ENCODE measurements at places on chromosomes 2 and 18.

DNA sequence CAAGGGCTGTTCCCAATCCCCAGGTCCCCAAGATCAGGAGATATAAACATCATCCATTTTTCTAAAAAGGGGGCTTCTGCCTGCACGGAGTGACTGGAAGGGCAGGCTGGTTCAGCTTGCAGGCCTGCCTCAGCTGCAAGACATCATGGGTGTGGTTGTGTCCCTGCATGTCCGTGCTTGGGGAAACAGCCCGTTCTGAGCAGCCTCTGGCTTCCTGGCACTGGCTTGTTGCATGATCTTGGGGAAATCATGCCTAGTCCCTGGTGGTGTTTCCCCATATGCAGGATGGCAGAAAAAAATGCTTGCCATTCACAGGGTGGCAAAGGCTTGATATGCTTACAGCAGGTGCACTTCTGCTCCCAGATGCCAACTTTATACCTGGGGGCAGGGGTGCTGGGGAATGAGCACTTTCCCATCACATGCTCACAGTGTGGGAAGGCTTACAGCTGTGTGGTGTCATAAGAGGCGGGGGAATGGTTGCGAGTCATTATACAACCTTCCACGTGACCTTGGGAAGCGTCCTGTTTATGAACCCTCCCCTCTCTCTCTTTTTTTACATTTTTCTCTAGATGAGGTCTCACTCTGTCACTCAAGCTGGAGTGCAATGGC, 7.2 kb downstream of the PCARE start:
- no peak for DNase-seq

DNA sequence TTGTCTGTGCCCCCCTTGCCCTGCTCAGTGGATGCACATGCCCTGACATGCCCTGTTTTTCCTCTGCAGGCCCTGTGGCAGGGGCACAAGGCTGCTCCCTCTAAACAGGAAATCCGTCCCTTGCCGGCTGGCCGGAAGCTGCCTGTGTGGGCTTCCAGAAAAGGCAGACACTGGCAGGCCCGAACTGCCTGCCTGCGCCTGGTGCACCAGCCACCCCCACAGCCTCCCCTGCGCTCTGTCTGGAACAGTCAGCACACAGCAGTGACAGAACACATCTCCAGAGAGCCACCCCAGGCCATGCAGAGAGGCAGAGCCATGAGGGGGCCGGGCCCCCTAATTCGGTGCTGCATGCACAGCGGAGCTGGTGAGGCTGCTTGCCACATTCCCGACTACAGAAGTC, 33.5 kb downstream of the LOXHD1 start:
- DNase-seq, result no peak

- no peak for DNase-seq
Observed at GRCh38 chr2:151872463-151872862, 44.2 kb upstream of the ARL5A start.

DNA sequence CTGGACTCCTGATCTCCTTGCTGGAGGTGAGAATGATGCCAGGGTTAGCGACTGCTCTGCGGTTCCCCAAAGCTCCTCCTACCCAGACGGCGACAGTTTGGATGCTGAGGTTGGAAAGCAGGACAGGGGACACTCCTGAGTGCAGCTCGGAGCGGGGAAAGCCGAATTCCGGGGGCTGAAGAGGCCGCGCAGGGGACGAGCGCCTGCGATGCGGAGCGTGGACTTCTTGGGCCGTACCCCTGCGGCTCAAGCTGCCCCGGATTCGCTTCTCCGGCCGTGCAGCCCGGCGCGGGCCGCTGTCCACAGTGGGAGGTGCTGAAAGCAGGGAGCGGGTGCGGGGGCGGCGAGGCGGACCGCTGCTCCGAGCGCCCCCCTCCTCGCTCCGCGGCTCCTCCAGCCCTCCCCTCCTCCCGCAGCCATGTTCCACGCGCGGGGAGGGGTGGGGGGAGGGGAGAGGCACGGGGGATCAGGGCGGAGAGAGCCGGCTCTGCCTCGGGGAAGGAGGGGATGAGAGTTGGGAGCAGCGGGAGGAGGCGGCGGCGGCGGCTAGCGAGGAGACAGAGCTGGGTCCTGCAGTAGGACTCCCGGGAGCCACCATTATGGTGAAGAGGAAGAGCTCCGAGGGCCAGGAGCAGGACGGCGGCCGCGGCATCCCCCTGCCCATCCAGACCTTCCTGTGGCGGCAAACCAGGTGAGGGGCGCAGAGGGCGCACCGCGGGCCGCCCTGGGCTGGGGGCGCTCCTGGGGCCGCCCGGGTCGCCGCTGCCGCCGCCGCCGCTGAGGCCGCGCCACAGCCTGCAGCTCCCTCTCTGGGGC, at the start of gene UNC80:
Gene UNC80 (plus strand): TSS at position 359 of the 816 bp plus-strand sequence. CDS start 241 bp downstream, at position 600.
- DNase-seq, result peak; percentile 93

DNA sequence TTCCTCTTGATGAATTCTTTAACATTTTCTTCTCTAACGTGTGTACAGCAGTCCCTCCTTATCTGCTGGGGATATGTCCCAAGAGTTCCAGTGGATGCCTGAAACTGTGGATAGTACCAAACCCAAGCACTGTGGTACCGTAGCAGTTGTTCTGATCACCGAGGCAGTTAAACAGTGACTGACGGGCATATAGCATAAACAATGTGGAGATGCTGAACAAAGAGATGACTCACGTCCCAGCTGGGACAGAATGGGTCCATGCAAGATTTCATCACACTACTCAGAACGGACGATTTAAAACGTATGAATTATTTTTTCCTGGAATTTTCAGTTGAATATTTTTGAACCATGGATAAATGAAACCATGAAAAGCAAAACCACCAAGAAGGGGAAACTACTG, 54.5 kb upstream of the SPAG16 start:
- no peak for DNase-seq

DNA sequence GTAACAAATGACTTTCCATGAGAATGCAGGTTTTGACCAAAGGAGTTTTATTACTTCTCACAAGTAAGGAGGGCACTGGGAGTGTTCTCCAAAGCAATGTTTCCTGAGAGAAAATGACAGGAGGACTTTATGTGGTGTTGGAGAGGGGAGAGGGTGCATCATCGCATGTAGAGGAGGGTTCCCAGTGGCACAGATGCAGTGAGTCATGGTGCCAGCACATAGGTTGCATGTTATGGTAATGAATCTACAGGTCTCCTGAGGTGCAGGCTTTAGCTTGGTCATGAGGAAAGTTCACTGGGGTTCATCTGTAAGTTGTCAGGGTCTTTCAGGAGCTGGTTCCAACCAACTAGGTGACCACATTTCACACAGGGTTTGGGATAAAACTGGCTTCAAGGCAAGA, 30.4 kb downstream of the NAT8 start:
- no peak for DNase-seq

DNA sequence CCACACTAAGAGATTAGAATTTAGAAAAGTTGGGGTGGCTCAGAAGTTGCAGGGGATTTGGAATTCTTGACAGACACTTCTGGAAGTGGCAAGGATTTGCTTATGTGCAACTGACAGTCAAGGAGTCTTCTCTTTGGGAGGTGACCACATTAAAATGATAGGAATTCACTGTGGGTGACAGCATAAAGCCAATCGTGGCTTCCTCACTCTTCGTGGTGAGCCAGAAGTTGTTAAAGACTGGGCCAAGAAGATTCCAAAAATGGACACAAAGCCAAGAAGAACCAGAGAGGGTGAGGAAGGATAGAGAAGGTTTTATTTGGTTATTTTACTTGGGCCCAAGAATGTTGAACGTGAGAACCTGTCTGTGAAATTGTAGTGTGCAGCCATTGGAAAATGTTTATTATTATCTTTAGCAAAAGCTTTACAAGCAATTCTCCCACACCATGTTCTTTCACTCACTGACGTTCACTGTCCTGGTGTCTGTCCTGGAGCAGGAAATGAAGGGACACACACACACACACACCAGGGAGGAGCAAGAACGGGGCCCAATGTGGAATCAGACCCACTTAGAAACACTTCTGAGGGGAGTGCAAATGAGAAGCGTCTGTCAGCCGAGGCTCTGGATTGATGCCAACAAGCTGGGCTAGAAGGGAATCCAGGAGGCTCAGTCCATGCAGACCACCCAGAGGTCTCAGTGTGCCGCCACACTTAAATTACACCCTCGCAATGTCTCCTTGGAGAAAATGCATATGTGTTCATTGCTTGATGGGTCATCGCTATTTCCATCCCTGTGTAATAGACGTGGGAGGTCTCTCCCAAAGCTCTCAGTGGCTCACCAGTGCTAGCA, 37.2 kb downstream of the STEAP3 start:
- DNase-seq, result no peak

DNA sequence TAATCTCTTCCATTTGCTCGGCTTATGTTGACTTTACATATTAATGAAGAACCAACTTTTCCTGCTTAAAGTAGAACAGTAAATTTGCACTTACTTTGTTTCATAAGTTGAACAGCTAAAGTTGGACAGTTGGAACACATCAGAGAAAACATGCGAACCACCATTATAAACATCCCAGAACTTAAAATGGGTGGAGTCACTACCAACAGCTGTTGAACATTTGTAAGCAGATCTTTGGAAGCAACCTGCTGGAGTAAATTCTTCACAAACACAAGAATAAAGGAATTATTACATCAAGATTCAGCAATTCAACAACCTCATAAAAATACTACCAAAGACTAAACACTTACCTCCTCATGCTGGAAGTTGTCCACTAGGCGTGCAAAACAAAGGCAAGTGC, 96.4 kb upstream of the DNER start:
- DNase-seq, result no peak

- no peak for DNase-seq
Observed at GRCh38 chr2:147945660-147946059, 74.9 kb downstream of the ORC4 start.

GRCh38 chr18:5239447-5239846, 42.4 kb upstream of the AKAIN1 start:
- no peak for DNase-seq

GRCh38 chr2:57937456-57937855, 109.2 kb upstream of the VRK2 start:
- no peak for DNase-seq

GRCh38 chr2:54114936-54115283, 505 bp upstream of the ACYP2 start:
- no peak for DNase-seq

DNA sequence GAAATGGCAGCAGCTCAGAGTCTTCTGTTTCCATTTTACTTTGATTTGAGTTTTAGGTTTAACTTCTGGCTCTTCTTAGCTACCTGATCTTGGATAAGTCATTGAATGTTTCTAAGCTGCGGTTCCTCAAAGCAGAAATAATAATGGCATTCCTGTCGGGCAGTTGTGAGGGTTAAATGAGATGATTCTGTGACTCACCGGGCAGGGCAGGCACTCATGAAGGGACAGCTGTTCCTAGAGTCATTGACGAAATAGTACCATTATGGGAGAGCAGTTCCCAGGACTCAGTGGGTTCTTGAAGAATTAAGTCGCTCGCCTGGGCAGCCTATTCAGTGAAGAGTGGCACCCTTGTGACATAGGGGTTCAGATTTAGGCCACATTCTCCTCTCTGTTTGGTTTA, 10.3 kb downstream of the TRIB2 start:
- DNase-seq, result no peak

GRCh38 chr2:45745231-45745630, 93.8 kb downstream of the PRKCE start:
- no peak for DNase-seq

DNA sequence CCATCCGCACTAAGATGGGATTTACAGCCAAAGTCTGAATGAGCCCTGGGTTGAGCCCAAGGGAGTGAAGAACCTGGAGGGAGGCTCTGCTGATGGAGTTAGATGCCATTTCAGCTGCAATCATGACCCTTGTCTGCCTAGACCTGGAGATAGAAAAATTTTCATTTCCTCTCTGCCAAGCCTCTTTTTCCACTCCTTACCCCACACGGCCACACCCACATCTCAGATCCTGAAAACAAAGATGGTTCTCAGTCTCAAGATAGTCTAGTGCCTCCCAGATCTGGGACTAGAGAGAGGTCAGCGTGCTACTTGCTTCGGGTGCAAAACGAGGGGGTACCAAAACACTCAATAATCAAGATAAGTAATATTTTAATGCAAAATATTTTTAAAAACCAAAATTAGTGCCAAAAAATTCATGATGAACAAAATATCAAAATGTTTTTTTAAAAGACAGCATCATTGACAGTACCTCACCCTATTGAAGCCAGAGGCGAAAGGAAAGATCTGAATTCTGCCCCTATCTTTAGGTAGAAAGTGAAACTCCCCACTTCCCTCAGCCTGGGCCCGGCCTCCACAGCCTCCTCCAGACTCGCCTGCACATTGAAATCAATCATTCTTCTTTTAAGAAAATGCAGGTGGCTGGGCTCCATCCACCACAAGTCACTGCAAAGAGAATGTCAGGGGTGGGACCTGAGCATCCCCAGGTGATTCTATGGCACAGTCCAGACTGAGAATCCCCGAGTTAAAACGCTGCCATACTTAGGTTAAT, 57.8 kb upstream of the GPR45 start:
- no peak for DNase-seq

DNA sequence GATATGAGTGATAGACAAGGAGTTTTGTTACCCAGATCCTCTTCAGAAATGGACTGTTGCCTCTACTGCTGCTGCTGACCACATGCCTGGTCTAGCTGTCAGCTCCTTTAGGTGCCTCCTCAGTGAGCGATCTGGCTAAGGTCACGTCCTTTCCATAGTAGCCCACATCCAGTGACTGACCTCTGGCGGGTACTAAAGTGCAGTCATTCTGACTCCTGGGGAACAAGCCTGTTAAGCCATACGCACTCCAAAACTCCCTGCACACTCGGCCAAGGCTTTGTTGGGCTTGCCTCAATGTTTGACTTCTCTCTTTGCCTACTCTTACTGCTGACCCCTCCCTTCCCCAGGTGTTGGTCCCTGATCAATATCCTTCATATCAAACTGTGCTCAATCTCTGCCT, 685.2 kb downstream of the IRS1 start:
- DNase-seq, result no peak

DNA sequence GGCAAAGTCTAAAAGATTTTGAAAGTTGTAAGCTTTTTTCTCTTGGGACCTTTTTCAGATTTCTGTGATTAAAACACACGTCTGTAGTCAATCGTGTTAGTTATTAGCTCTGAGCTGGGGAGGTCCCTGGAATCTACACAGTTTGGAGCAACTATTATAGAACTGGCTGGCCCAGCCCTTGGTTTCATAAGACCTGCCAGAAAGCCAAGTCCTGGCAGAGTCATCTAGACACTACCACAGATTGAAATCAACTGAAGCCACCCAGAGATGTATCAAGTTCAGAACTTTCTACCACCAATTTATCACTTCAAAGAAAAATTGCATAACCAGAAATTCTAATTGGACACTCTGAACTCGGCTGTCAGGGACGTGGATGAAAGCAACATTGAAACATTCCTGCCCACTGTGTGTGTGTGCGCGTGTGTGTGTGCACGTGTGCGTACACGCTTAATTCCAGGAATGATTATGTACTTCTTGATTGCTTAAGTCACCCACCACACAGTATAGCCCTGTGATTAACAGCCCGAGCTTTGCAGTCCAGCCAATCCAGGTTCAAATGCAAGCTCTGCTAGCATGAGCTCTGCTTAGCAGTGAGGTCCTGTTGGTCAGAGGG, 126.3 kb downstream of the TPGS2 start:
- no peak for DNase-seq

GRCh38 chr2:74293191-74293991, 49.8 kb downstream of the SLC4A5 start:
- no peak for DNase-seq

- DNase-seq, result no peak
Observed at GRCh38 chr2:13651684-13652131, 935.0 kb downstream of the TRIB2 start.

GRCh38 chr2:104164721-104165252, 689.1 kb upstream of the POU3F3 start:
- no peak for DNase-seq

Data from chondrocyte (in vitro differentiated cells).